ENCODE measurements at places on chromosomes 4 and X. TPM values are rescaled to one million over a fixed set of nuclear protein-coding genes. Genes with fewer than 3 reads are reported as not detected.

DNA sequence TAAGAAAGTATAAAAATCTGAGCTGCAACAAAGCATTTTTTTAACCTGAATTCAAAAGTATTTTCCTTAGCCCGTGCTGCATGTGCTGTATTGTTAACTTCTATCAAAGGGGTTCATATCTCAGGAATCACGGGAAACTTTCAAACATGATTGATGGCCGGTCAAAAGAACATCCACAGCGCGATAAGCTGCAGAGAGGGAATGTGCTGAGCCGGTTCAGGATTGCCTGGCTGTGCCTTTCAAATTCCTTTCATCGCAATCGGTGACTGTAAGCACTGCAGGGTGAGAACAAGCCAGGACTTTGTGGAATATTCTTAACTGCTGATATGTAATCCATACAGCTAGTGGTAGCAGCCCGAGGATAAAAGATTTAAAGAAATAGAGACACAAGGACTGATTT, 210.9 kb upstream of the NOCT start:
- no peak for DNase-seq

- DNase-seq: peak; percentile 24
Observed at GRCh38 chr4:111991797-111992196, 153.5 kb upstream of the FAM241A start.

DNA sequence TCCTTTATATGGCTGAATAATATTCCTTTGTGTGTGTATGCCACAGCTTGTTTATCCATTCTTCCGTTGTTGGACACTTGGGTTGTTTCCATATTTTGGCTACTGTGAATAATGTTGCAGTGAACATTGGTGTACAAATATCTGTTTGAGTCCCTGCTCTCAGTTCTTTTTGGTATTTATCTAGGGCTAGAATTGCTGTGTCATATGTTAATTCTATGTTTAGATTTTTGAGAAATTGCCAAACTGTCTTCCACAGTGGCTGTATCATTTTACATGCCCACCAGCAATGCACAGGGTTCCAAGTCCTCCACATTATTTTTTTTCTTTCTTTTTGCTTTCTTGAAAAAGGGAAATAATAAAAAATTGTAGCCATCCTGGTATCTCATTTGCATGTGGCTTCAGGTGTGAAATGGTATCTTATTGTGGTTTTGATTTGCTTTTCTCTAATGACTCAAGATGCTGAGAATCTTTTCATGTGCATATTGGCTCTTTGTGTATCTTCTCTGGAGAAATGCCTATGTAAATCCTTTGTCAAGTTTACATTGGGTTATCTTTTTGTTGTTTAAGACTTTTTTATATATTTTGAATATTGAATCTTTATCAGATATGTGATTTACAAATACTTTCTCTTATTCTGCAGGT, 129.7 kb downstream of the RAPGEF2 start:
- DNase-seq: no peak

- DNase-seq: no peak
Observed at GRCh38 chrX:23504895-23505294, 162.4 kb upstream of the PRDX4 start.

GRCh38 chr4:123553279-123553678, 156.7 kb downstream of the SPRY1 start:
- DNase-seq: no peak

DNA sequence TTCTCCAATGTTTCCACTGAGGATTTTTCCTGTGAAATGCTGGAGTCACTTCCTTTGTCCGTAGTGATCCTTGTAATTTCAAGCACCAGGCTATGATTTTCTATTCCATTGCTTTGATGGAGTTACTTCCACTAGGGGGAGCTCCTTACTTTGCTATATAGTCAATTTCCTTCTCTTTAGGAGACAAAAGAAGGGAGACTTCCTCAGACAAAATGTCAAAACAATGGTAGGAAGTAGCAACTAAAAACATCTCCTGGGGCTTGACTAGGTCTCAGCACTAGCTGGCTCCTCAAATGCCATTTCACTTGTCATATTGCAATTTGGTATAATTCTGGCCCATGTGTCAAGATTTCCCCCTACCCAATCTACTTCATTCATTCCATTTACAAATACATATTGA, 24.1 kb downstream of the ZCCHC12 start:
- DNase-seq: peak; percentile 57

DNA sequence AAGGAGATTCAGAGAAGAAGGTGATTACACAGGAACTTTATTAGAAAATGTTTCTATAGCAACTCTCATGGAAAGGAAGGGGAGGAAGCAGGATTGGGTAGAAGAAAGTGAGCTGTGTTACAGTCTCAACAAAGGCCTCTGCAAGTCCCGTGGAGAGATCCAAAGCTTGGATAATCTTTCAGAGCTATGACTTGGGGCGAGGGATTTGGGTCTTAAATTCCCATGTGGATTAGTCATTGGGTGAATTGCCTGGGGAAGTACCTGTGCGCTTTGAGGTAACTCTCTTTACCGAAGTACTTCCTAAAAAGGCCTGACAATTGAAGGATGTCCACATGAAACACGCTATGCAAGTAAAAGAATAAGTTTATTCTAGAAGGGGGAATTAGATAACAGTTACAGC, 133.8 kb upstream of the ANKRD50 start:
- no peak for DNase-seq

GRCh38 chr4:38993683-38994082, 38.5 kb downstream of the TMEM156 start:
- no peak for DNase-seq

GASK1B gene
- total RNA-seq: 75.9 TPM

ODAPH gene
- total RNA-seq: 0.13 TPM

GUCY1B1 gene
- 8.3 TPM for total RNA-seq

EVC2 gene
- total RNA-seq: 10.8 TPM

SERTM2 gene
- not detected for total RNA-seq
